Stimulated activated CD8-positive, alpha-beta memory T cell treated with anti-CD3 and anti-CD28 coated beads, Interleukin-4, amount 100 ng/mL, for 1 hour (primary cell): ENCODE measurements at places on chromosomes 6 and 20.

DNA sequence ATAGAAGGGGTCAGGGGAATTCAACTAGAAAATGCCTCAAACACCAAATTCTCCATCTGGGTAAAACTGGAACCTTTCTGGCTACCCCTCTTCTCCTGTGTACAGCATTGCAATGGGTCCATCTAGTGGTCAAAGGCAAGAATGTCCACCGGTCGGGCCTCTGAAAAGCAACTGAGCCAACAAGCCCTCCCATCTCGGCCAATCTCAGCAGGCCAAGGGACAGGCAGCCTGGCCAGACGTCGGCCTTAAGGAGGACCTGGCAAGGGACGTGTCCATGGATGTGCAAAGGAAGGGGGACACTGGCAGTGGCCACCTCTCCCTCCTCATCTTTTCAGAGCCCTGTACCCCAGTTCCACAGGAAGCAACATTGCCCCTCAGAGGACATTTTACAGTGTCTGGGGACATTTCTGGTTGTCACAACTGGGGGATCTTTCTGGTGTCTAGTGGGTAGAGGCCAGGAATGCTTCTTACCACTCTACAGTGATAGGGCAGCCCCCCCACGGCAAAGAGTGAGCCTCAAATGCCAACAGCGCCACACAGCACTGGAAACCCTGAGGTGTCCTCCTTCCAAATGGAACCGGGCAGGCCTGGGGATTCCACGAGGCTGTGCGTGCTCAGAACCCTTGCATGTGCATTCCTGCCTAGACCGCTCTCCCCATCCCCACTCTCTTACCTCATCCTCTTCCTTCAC, 99.8 kb upstream of the FOXA2 start:
- DNase-seq, result no peak

DNA sequence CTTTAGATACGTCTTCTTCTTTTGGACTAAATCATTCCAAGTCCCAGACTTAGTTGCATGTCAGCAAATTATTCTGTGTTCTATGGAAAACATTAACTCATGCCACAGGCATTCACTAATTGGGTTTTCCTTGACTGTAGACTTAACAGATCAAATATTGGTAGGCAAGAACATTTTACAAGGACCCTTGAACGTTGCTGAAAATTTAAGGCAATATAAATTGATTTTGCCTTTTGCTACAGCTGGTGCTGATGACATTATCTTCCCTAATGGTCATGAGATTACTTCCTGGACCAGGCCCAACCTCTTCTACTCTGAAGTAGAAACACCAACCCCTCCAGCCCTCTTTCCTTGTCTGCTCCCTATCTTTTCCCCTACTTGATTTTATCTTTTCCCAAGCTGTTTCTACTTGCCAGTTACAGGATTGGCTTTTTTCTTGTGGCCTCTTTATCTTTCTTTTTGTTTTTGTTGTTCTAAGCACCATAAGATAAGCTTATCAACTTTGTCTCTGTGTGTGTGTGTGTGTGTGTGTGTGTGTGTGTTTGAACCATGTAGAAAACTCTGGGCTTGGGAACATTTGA, 514.0 kb upstream of the SOX4 start:
- DNase-seq, result no peak

GRCh38 chr20:22394583-22394982, 189.8 kb downstream of the FOXA2 start:
- no peak for DNase-seq

DNA sequence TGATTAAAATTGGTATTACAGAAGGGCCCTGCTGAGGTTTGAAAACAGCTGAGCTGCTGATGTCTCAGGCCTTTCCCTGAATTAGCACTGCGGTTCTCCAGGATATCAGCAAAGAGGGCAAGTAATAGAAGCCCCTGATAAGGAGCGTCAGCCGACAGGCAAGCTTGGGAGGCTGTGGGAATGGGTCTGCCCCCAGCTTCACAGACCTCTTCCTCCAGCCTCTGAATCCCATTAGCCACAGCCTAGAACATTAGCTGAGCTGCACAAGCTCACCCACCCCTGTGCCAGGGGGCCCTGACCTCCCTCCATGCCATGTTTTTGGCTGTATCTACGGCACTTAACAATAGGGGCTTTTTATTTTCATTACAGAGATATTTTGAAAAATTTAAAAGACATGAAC, 59.9 kb downstream of the VAPB start:
- no peak for DNase-seq

DNA sequence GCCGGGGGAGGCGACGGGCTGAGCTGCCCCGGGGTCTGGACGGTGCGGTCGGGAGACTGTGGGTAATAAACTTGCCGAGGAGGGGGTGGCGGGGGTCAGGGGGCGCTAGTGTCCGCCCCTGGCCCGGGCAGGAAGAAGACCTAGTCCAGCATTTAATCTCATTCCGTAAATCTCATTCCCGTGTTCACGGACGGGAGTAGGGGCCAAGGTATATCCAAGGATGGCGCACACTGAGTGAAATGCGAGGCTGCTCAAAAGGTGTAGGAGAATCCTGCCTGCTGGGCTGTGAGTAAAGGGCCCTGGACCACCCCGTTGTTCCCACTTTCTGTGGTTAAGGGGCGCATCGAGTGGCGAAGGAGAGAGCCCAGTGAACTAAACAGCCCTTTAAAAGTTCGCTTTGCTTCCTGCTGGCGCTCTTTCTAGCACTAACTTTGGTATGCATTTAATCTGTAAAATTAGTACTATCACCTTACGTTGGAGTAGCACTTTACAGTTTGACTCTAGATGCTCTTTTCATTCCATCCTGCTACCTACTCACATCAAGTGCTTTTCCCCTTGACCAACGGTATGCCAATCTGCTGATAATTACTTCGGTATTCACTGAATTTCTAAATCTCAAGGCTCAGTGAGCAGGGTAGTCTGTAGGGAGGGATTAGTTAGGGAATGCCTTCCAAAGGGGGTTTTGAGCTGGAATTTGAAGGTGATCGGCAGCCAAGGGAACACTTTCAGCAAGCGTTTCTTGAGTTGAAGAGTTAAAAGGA, 730 bp downstream of the PARD6B start:
- no peak for DNase-seq

- no peak for DNase-seq
Measured at GRCh38 chr6:139490482-139490881, 116.0 kb upstream of the CITED2 start.

GRCh38 chr20:53652859-53653517, 59.3 kb upstream of the ZNF217 start:
- DNase-seq, result no peak

DNA sequence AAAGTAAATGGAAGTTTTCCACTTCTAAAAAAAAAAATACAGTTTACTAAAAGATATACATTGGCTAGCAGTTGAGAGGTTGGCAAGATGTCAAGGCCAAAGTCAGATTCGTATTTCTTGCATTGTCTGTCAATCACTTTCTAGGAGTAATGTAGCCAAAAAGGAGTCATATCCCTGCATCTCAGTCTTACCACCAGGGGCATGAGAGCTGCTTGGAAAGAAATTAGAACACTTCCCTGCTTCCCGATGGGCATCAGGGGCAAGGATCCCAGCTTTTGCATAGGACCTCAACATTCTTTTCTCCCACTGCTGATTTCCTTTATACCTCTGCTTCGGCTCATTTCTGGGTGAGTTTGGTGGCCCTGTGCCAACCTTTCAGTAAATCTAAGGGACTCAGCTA, 581.0 kb upstream of the MAP3K7 start:
- no peak for DNase-seq

- DNase-seq, result no peak
Measured at GRCh38 chr6:86331919-86332318, 605.4 kb upstream of the HTR1E start.

GRCh38 chr6:12472601-12473038, 182.5 kb downstream of the EDN1 start:
- no peak for DNase-seq

DNA sequence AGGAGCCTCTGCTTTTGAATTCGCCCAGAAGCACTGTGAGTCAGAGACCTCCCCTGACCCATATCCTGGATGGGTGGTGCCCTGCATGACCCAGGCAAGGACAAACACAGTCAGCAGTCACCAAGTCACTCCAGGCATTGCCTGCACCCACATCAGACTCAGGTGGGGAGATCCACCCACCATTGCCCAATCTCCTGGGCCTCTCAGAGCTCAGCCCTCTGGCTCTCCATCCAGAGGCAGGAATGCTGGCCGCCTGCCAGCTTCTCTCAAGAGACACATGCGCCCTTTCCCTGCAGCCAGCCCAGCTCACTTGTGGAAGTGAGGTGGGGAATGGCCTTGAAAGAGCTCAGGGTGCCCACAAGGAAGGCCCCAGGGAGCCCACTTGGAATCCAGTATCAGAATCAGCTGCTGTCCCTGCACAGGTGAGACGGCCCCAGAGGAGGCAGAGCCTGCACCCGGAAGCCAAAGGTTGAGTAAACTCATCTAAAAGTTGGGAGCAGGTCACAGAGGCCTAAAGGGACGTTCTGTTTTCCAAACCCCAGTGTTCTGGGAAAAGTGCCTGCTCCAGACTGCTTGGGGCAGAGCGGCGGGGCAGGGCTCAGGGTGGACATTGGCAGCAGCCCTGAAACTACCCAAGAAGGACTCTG, 129.8 kb downstream of the PREX1 start:
- DNase-seq, result no peak
